Stimulated activated CD4-positive, alpha-beta T cell treated with anti-CD3 and anti-CD28 coated beads, Interleukin-1b, Interleukin-23, amount 100 ng/mL, for 24 hours (primary cell): ENCODE measurements at places on chromosomes 2 and 18.

DNA sequence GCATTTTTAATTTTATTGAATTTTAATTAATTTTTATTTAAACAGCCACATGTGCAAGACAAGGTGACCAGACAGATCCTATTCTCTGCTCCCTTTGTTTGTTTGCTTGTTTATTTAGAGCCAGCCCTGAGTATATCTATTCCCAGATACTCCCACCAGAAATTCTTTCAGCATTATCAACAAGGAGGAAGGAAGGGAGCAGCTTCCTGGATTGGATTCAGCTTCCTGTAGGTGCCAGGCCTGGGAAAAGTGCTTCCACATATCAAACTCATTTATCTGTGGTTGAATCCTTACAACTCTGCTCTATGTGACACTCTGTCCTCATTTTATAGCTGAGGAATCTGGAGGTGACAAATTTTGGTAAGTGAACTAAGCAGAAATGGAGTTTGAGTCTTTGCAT is 60.5 kb upstream of the KLF7 start:
- no peak for DNase-seq

GRCh38 chr2:43508209-43508608 is 87.6 kb downstream of the THADA start:
- DNase-seq, result no peak

DNA sequence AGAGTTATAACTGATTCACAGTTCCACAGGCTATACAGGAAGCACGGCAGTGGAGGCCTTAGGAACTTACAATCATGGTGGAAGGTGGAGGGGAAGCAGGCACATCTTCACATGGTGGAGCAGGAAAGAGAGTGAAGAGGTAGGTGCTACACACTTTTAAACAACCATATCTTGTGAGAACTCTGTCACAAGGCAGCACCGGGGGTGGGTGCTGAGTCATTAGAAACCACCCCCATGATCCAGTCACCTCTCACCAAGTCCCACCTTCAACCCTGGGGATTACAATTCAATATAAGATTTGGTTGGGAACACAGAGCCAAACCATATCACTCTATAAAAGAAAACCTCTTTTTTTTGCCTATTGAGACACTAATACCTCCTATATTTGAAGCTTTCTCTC is 1108.5 kb upstream of the CDH2 start:
- no peak for DNase-seq

- DNase-seq, result no peak
These were observed 67.0 kb upstream of the RMP24 start for GRCh38 chr18:35905436-35905835.

DNA sequence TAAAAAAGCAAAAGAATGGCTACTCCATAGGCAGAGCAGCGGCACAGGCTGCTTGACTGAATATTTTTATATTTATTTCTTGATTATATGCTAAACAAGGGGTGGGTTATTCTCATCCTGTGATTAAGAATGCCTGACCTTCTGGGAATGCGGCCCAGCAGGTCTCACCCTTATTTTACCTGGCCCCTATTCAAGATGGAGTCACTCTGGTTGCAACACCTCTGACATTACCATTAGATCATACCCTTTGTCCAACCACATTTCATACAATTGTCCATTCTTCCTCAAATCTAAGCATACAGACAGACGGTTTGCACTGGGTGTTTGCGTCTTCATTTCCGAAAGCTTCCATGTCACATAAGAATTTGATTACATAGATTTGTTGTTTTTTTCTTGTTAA is 168.2 kb downstream of the GALNT1 start:
- DNase-seq, result no peak

DNA sequence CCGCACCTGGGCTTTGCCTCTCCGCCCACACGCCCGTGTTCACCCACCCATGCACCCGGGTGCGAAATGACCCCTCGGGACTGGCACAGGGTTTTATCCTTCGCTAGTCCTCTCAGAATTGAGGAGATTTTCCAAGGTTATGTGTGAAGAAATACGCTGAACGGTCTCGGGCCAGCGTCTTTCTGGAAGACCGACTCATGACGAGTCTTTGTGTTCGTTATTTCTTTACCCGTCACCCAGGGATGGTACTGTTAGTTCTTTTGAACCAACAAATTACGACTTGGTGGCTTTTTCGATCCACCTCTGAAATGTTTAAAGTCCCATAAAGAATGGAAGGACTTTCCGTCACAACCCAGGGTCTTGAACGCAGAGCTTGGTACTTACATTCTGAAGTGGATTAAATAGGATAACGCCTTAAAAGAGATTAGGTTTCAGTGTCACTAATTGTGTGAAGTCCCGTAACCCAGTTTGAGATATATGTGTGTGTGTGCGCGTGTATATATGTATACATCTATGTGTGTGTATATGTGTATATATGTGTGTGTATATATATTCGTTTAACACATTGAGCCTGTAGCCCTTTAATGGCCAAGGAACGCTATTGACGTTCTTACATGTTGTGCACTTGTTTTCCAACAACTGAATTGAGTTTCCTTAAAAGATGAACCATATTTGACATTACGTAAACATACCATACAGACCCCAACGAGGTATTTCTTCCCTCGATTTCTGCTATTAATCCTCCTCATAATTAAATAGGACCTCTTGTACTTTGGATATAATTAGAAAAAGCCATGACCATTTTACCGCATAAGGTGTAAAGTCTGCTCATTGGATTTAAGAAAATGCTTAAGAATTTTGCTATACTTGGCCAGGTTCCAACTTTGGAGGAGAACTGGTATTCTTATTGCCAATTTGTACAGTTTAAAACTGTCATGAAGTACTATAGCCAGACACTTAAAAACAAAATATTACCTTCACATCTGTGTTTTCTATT is 889 bp downstream of the ZC3H15 start:
- DNase-seq, result no peak

DNA sequence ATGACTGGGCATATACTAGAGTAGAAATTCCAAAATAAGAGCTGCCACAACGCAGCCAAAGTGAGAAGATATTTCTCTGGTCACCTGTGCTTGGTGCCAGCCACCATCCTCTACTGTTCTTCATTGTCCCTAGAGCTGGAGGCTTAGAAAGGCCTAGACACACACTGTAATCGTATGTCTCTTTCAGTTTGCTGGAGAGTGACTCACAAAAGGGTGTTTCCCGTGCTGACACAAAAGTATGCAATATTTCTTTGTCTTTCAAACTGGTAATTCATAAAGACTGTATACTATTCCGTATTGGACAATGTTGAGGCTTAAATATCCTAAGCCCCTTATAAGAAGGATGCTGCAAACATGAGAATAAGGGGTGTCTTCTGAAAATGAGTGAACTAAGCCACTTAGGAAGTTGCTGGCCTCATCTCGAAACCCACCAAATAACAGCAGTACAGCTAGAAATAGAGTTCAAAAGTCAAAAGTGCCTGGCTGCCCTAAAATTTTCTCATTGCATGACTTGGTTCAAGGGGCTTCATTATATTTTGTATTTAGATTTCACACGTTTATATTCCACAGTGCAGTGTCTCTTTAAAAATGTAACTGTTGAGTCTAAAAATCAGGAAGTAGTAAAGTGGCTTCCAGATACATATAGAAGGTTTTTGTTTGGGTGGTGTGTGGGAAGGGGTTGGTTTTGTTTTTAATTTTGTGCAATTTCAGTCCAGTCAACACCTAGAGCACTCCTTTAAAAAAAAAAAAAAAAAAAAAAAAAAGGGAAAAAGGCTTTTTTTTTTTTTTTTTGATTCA is 601.1 kb downstream of the ARHGAP15 start:
- no peak for DNase-seq

DNA sequence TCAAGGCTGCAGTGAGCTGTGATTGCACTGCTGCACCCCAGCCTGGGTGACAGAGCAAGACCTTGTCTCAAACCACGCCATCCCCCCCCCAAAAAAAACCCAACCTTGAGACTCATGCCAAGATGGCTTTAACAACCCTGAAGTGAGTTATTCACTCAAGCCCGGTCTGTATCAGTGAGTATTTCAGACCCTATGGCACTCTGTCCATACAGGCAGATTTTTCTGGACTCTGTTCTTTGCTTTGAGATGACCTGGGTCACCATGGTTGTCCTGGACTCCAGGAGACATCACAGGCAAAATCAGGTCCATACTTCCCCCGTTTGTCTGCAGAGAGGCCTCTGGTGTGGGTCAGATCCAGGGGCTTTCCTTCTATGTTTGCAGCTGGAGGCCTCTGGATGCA is 91.7 kb downstream of the TGOLN2 start:
- DNase-seq, result no peak

- no peak for DNase-seq
These were observed 53.1 kb upstream of the PPP1CB start for GRCh38 chr2:28698545-28698944.

GRCh38 chr2:13006426-13006825 is 289.7 kb downstream of the TRIB2 start:
- DNase-seq, result no peak

- no peak for DNase-seq
These were observed 72.3 kb downstream of the SLC66A3 start for GRCh38 chr2:11227595-11227994.
